ENCODE measurements at places on chromosomes 16 and 17.

DNA sequence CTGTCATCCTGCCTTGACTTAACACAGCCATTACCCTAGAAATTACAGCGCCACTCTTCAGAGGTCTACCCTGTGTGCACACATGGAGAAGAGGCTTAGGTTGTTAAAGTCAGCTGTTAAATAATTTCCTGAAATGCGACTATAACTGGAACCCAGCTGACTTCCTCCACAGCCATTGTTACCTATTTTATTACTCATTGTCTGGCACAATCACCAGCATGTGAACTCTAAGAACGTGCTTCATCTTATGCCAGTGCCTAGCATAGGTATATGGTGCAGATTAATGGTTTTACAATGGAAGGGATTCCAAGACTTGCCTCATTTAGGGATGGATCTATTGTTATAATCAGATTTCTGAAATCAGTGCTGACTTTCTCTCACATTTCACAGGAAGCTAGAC, 11.9 kb downstream of the RDM1 start:
- no peak for DNase-seq

- no peak for DNase-seq
These were observed 8.9 kb upstream of the KRTAP17-1 start for GRCh38 chr17:41324180-41325075.

DNA sequence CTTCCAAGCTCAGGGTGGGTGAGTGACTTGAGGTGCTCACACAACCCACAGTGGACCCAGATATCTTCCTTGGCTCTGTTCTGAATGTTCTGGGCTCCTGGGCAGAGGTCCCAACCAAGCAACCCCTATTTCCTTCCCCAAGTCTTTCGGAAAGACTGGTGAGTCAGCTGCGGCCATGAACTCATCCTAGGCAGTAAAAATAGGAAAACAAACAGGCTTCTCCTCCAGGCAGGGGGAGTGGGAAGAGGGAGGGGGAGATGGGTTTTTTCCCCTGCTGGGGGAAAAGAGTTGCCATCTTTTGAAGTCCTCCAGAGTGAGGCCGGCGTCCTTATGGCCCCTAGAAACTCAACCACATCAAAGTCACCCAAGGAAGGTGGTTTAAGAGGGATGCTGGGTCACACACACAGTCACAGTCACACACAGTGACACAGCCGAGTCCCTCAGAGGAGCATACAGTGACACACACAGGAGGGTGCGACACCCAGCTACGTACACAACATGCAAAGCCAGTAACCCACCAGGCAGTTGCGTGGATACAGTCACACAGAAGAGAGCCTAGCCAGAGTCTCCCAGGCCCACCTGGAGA, 16.0 kb upstream of the DLX4 start:
- DNase-seq: peak; percentile 23

DNA sequence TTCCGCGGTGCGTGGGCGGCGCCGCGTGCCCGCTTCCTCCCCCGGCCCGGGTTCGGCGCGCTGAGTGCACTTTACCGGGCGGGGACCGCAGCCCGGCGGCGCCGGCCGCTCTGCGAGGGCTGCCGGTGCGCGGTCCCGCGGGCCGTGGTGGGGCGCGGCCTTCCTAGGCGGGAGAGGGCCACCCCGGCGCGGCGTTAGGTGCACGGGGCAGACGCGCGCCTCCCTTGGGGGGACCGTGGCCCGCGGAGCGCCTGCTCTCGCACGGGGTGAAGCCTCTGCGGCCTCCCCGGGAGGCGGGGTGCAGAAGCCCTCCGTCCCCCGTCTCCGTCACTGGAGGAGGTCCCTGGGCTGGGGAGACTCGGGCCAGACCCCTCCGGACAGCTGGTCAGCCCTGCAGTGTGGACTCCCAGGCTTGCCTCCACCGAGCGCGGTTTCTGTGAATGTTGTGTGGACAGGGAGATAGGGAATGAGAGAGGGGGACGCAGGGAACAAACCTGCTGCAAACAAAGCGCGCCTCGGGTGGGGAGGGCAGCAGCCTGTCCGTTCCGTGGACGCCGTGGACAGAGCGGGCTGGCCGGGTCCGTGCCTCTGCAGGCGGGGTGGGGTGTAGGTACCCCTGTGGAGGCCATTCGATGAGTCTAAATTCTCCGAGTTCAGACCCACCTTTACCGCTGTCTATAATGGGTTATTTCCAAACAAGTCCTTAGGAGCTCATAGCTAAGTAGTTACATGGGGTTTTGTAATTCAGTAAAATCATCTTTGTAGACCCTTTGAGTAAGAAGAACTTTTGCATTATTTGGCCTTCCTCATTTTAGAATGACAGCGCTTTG, 721 bp downstream of the TBCD start:
- peak; percentile 44 for DNase-seq

DNA sequence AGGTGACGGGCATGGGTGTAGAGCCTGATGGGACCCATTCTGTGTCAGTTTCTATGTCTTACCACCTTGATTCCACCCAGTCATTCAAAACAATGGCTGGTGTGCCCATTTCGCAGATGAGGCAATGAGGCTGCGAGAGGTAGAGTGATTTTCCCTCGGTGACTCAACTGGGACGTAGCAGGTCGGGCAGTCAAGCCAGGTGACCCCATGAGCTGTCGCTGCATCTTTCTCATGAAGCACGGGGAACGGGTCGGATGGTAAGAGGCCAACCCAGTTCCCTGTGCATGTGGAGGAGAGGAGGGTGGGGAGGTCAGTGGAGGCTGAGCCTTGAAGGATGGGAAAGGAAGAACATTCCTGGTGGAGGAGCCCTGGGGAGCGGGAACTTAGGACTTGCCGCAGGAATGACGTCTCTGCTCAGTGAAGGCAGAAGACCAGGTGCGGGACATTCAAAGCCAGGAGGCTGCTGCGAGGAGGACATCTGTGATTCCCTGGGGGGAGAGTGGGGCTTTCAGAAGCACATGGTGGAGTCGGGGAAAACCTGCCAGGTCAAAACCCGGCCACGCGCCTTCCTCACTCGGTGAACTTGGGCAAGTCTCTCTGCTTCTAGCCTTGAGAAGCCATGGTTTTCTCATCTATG, 1.1 kb downstream of the IL21R start:
- no peak for DNase-seq

DNA sequence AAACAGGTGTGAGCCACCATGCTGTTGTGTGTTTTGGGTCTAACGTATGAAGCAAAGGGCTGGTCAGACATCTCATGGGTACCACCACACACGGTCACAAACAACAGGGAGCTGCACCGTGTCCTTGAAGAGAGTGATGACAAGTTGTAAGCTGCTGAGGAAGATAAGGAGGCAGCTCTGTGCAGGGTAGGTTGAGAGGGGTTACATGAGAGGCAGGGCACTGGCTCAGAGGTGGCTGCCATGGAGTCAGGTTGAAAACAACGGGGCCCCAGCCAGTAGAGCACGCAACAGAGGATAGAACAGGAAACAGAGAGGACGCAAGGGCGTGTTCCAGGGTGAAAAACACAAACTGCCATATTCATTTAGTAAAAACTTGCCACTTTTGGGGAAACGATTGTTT, 52.2 kb downstream of the TRARG1 start:
- peak; percentile 20 for DNase-seq

DNA sequence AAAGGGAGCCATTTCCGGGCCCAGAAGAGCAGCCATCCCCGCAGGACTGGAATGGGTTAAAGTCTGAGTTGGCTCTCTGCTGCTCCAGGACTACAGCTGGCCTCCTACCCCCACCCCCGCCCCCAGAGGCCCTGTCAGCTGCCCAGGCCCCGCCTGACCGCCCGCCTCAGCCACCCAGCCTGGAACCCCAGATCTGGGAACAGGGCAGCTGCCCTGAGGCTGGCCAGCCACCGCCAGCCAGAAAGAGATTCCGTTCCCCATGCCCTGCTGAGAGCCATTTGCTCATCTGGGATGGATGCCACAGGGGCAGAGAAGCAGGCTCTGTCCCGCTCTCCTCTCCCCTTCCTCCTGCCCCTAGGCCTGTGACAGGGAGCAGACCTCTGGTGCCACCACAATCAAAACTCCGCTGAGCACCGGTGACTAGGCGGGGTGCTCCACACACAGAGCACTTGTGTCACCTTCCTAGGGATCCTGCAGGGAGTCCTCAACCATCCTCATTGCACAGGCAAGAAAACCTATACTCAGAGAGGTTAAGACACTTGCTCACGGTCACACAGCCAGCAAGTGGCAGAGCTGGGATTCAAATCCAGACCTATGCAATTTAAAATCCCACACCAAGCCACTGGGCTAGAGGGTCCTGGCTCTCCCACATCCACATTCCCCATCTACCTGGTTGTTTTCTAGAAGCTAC, 44.1 kb downstream of the ZNF423 start:
- DNase-seq: no peak

DNA sequence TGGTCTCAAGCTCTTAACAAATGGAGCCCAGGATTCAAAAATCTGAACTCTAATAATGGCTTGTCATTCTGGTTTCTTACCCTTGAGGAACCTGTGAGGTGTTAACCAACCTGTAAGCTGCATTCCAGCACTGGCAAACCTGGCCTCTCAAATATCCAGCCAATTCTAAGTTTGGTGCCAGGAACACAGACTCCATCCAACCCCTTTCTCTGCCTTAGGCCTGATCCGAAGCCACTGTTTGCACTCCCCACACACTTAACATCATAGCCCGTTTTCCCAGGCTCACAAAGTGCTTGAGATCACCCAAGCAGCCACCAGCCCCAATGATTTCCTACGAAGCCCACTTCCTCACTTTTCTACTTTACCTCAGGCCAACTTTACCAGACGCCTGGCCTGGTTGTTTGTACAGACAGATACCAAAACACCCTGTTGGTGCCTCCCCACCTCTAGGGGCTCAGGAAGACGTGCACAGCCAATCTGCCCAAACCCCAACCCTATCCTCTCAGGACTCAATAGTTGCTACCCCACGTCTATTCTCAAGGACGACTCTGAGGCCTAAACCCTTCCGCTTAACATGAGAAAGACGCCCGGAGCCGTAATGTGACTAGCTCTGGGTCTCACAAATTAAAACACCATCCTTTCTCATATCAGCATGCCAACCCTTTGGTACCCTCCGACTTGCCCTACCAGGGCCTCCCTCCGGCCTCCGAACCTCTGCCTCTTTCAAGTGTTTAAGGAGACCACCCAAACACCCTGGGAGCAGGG, 3.2 kb upstream of the PER1 start:
- DNase-seq: no peak

DNA sequence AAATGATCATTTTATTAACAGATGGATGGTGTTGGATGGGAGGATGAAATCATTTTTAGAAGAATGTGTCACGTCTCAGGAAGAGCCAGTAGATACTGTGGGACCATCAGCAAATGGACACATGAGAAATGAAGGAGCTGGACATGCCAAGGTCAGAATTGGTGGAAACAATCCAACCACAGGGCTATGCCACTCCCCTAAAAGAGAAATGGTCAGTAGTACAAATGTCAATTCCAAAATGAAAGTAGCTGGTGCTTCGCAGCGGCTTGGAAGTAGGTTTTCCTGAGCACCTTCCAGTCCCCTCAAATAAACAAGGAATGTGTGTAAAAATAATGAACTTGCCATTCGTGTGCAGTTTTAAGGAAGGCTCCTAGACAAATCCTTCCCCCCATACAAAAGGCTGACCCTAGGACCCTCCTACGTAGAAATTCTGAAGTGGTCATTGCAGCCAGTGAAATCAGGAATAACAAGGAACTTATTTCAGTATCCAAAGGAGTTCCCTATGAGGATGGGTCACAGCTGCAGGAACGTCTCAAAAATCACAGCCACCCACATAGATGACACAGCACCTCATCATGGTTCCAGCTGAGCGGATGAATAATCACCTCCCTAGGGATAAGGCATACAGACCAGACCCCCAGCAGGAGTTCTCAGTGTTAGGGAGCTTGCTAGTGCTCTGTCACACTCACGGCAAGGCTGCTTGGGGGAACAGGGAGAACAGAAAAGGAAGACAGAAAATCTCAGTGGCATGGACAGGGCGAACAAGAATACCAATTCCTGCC, 239.2 kb downstream of the HS3ST3A1 start:
- DNase-seq: no peak

- no peak for DNase-seq
These were observed 61.4 kb upstream of the COX10 start for GRCh38 chr17:14007951-14008350.
